ENCODE measurements at places on chromosomes 7 and 10.

DNA sequence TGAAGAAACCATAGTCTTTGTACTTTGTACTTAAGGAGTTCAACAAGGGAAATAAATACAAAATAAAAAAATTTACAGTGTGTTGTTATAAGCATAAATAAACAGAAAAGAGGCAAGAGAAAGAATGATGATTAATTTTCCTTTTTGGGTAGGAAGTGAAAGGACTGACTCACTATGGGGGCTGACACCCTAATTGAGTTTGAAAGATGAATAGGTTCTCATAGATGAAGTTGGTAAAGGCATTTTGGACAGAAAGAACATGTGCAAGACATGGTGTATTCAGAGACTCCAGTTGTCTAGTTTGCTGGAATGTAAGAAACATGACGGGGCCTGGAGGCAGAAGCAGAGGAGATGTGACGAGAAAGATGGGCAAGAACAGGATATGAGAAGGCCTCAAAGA, 83.7 kb downstream of the VPS50 start:
- DNase-seq: no peak

DNA sequence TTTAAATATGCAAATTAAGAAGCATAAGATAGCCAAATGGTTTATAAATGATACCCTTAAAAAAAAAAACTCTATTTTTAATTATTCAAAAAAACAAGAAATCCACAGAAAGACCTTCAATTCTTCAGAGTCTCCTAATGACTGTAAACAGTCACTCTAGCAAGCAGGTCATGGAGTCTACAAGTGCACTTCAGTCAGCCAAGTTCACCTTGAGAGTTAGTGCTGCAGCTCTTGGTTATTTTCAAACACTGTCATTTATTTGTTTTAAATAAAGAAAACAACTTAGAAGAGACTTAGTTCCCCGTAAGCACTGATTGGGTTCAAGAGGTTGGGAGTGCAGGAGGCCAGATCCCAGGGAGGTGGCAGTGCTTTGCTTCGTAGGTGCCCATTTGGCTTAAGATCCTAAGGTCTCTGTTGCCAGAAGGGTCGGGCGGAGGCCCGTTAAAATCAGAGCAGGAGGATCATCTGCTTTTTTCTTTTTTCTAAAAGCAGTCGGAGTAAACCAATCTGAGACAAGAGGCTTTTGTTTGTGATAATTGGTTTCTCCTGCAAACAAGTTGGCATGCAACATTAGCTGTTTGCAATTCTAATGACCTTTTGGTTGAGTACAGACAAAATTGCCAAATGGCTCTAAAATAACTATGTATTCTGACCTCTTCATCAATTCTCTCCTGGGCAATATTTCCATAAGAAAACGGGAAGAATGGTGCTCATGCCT, 86.4 kb upstream of the ELMO1 start:
- no peak for DNase-seq

GRCh38 chr10:35379226-35380137, 43.2 kb downstream of the CCNY start:
- peak; percentile 74 for DNase-seq

GRCh38 chr10:73113551-73113950, 3.3 kb downstream of the NUDT13 start:
- no peak for DNase-seq

GRCh38 chr7:80871228-80871627, 47.6 kb downstream of the SEMA3C start:
- no peak for DNase-seq

GRCh38 chr7:118580743-118581382, 356.4 kb downstream of the ANKRD7 start:
- DNase-seq: no peak

GRCh38 chr10:98302741-98303365, 34.9 kb upstream of the LOXL4 start:
- DNase-seq: no peak

- no peak for DNase-seq
These were observed 84.0 kb upstream of the FAM3C start for GRCh38 chr7:121480058-121480457.

- DNase-seq: no peak
These were observed 109.5 kb upstream of the CARD11 start for GRCh38 chr7:3153118-3153517.

GRCh38 chr7:20482071-20482470, 133.4 kb upstream of the ABCB5 start:
- no peak for DNase-seq

GRCh38 chr7:156819733-156820295, 73.2 kb downstream of the LMBR1 start:
- DNase-seq: no peak

DNA sequence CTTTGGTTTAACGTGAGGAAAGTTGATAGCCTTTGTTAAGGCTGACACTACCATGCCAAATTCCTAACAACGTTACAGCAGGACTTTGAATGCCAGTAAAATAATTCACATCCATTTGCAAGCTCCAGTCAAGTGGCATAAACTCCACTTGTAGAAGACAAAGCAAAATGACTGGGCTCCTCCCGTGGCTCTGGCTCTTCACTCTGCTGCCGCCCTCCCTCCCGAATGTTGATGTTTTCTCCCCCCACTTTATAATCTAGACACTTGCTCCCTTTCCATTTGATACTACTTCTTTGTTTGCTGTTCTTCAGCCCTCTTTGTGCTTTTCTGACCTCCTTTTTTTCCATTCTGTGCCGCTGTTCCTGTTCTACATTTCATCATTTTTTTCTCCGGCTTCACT, 22.8 kb upstream of the ITGB8 start:
- no peak for DNase-seq

DNA sequence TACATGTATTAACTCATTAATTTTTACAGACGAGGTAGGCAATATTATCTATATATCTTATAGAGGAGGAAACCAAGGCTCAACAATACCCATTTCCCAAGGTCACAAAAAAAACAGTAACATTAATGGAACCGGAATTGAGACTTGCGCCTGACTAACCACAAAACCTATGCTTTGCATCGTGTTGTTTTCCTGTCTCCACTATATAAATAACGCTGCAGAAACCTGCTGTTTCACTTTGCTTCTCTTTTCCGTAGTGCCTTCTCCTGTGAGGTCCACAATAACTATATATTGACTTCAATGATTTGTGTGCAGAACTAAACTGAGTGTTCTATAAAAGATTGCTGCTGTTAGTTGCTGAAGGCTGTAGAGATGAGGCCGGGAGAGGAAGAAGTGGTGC, 97.7 kb upstream of the RPA3 start:
- DNase-seq: no peak

- DNase-seq: no peak
These were observed 137.5 kb upstream of the RHEB start for GRCh38 chr7:151657173-151657572.

DNA sequence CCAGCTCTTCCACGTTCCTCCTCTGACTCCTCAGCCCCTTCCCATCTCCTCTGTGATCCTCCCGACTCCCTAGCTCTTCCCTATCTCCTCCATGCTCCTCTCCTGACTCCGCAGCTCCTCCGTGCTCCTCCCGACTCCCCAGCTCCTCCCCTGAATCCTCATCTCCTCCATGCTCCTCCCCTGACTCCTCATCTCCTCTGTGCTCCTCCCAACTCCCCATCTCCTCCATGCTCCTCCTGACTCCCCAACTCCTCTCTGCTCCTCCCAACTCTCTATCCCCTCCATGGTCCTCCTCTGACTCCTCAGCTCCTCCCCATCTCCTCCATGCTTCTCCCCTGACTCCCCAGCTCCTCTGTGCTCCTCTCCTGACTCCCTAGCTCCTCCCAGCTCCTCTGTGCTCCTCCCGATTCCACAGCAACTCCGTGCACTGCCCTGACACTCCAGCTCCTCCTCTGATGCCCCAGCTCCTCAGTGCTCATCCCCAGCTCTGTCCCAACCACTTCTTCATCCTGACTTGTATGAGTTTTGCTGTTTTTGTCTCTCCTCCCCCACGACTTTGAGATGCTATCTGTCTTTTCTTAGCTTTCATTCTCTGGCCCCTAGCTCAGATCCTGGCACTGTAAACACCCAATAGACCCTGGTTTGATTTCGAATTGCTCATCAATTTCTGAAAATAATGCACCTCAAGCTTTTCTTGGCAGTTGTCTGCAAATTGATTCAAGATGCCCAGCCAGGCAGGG, 38.3 kb downstream of the OAT start:
- DNase-seq: no peak

DNA sequence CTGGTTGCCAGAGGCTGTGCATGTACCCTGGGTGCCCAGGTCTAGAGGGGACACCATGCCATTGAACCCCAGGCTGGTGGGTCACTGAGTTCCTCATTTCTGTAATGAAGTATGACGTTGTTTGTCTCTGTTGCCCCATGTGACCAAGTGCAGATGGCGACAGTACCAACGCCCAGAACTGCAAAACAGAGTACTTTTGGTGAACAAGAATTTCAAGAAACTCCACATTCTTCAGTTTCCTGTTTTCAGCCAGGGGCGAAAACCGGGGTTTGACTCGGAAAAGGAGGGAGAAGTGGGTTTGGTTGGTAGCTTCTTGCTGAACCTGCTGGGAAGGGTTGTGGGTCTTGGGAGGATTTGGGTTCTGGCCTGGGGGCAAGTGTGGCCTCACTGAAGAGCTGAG, 18.2 kb downstream of the CYP17A1 start:
- DNase-seq: no peak

DNA sequence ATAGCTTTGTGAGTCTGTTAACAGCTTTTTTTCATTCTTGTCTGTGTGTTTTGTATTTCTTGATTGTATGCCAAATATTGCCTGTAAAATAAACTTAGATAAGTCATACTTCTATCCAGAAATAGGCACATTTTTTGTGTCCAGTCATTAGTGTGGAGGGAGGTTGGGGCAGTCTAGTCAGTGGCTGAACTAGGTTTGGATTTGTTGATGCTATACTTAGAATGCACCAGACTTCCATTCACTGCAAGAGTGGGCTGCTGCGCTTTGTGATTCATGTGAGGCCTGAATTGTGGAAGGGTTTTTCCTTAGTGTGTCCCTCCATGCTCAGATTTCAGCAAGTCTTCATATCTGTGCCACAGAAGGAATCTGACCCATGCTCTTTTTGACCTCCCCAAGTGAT, 50.0 kb downstream of the TRUB1 start:
- DNase-seq: peak; percentile 72

GRCh38 chr10:84196083-84196482, 1.7 kb downstream of the CDHR1 start:
- no peak for DNase-seq

DNA sequence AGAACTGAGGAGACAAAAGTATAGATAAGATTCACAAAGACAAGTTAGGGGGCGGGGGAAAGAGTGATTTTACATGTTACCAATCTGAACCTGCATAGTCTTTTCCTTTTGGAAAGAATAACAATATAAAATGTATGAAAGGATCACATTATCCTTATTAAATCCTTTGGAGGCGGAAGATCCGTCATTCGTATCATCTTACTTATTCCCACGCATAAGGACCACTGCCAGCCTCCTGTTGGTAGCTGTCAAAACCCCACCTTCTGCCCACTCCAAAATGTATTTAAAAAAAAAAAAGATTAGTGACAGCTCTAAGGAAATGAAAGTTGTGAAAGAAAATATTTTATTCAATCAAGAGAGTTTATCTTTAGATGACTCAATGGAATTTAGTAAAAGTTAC, 821.0 kb upstream of the CELF2 start:
- no peak for DNase-seq

GRCh38 chr7:137760111-137760510, 86.7 kb downstream of the DGKI start:
- DNase-seq: no peak

DNA sequence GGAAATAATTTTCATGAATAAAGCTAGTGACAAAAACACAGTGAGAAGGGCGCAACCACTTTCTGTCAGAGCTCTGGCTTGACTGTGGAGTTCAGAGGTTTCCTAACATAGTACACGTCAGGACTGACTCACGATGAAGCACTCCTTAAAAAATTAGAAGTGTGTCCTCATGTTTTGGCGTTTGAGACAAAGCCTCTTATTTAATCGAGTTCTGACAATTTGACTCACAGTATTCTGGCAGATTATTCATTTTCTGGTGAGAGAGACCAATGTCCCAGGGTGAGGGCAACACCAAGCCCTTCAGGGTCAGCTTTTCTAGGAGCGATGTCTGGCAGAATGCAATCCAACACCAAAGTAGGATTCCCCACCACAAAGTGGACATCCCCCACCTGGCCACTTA, 108.7 kb downstream of the DIP2C start:
- peak; percentile 87 for DNase-seq

GRCh38 chr10:114370199-114370598, 34.1 kb downstream of the AFAP1L2 start:
- DNase-seq: no peak

GRCh38 chr10:23065181-23065948, 30.0 kb upstream of the MSRB2 start:
- DNase-seq: peak; percentile 58

GRCh38 chr7:31890766-31891165, 179.4 kb downstream of the PDE1C start:
- no peak for DNase-seq

Measured in hepatic stellate cell (primary cell).